ENCODE measurements at places on chromosomes 7 and 10. TPM values are rescaled to one million over a fixed set of nuclear protein-coding genes. Genes with fewer than 3 reads are reported as not detected.

Gene CDK14
- 16.2 TPM for total RNA-seq

Gene KCTD7
- total RNA-seq = 8.6 TPM

Gene WIPF3
- not detected for total RNA-seq

Gene CFAP70
- 0.44 TPM for total RNA-seq

Gene TUBB8
- not detected for total RNA-seq

Gene CAMK1D
- total RNA-seq = 5.7 TPM
